ENCODE measurements at places on chromosomes 2 and 18. TPM values are rescaled to one million over a fixed set of nuclear protein-coding genes. Genes with fewer than 3 reads are reported as not detected.

DNA sequence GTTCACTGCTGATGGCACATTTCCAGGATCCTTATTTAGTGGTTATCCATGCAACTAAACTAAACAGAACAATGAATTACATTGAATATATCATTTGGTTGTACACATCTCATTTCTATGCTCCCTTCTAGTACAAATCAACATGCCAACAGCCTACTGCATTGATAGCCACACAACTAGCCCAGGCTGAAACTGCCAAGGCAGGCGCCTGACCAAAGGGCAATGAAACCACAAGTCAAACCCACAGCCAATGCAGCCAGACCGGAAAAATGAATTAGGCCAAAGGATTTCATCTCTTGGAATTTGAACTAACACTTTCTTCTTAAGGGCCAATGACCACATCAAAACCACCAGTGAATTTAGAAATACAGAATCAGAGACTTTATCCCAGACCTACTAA, 196.4 kb downstream of the NOL4 start:
- DNase-seq: no peak

GRCh38 chr2:207064128-207064690, 101.5 kb downstream of the KLF7 start:
- DNase-seq: no peak

DNA sequence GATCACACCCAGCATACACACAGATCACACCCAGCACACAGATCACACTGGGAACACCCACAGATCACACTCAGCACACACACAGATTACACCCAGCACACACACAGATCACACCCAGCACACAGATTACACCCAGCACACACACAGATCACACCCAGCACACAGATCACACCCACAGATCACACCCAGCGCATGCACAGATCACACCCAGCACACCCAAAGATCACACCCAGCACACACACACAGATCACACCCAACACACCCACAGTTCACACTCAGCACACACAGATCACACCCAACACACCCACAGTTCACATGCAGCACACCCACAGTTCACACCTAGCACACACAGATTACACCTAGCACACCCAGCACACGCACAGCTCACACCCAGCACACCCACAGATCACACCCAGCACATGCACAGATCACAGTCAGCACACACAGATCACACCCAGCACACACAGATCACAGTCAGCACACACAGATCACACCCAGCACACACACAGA, 117.6 kb downstream of the DYSF start:
- no peak for DNase-seq

DNA sequence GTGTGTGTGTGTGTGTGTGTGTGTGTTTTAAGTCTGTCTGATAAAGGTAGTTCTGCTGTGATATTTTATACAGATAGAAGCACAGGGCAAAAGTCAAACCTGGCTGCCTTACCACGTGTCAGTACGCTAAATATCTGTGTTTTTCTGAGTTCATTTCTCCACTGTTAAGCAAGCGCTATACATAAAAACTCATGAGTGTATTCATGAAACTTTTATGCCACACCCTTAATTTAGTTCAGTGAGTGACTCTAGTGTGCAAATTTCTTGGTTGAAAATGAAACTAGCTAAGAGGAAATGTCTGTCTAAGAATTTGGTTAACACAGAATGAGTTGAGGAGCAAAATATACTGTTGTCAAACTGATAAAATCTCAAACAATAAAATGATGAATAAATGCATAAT, 11.2 kb downstream of the CASP10 start:
- no peak for DNase-seq

GRCh38 chr2:149544692-149545091, 42.9 kb downstream of the MMADHC start:
- no peak for DNase-seq

The ZAP70 gene
- 0.55 TPM for total RNA-seq

All from kidney epithelial cell (primary cell).